Midbrain (tissue), 1 donor: ENCODE measurements at places on chromosomes 2 and 18.

GRCh38 chr18:22439447-22439846 is 21.7 kb upstream of the CTAGE1 start:
- DNase-seq, result no peak

DNA sequence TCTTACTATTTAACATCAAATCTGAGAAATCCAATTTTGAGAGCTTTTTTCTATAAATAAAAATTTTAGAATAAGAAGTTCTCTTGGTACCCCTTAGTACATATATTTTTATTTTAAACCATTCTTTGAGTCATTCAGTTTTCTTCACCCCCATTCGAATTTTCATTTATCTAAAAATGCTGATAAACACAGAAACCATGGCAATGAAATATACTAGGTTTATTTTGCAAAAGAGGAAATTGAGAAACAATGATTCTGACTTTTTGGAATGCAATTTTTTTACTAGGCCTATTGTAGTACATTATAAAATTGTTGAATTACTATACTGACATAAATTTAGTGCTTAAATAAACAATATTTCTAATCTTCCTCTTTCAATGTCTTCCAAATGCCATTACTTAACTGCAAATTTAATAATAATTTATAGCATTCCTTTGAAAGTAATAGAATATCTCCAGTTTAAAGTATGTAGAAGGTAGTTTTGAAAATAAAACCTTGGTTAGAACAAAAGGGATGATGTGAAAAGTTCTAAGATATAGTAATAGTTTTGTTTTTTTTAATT is 46.3 kb downstream of the TANK start:
- DNase-seq, result no peak

- DNase-seq, result no peak
These were observed 19.4 kb upstream of the SP5 start for GRCh38 chr2:170695521-170696410.

- no peak for DNase-seq
These were observed 81.0 kb upstream of the ACVR2A start for GRCh38 chr2:147763861-147764260.

DNA sequence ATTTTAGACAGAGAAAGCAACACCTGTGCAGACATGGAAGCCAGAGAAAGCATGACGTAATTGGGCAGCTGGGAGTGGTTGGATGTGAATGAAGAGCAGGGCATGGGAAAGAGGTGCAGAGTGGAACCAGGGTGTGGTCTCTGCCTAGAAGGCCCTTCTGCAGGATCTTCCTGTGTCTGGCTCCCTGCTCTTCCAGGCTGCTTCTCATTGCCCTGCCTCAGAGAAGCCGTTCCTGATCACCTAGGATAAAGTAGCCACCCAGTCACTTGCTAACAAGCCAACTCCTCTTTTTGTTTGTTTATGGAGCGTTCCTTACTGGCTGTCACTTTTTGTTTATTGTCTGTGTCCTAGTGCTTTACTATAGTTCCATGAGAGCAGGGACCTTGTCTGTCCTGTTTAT is 28.5 kb downstream of the GALNT1 start:
- DNase-seq, result no peak

DNA sequence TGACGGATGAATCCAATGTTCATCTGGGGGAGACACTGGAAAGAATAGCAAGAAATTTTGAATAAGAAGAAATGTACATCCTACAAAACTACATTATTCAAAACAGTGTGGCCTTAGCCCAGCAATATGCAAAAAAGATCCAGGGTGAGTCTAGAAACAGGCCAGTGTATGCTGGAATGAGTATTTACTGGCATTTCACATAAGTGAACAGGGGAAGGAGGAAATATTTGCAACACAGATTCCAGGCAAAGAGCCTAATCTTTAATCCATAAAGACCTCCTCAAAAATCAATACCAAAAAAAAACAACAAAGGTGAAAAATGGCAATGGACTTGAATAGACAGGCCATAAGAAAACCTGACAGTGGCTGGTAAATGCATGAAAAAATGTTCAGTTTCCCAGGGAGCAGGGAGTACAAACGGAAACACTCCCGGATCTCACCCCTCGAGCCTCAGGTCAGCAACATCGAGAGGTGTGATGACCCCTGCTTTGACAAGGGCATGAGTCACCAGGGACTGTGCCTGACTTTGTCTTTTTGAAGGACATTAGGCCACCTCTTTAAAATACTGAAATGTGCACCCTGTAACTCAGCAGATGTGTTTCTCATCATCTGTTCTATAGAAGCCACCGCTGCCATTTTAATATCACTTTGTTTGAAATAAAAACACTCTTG is 12.7 kb upstream of the GPC1 start:
- DNase-seq, result no peak

- DNase-seq, result no peak
These were observed 137.8 kb upstream of the GATA6 start for GRCh38 chr18:22031611-22032010.

DNA sequence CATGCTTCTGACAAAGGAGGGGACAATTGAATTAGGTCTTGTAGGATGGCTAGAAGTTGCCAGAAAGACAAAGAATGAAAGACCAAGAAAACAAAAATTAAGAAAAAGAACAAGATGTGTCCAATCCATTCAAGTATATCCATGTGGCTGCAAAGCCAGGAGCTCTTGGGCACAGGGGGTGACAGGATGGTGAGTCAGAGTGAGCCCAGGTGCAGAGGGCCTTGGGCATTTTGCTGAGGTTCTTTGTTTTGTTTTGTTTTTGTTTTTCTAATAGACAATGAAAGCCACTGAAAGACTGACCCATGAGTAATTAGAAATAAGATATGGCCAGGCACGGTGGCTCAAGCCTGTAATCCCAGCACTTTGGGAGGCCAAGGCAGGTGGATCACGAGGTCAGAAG is 104.6 kb upstream of the KLHL29 start:
- no peak for DNase-seq

DNA sequence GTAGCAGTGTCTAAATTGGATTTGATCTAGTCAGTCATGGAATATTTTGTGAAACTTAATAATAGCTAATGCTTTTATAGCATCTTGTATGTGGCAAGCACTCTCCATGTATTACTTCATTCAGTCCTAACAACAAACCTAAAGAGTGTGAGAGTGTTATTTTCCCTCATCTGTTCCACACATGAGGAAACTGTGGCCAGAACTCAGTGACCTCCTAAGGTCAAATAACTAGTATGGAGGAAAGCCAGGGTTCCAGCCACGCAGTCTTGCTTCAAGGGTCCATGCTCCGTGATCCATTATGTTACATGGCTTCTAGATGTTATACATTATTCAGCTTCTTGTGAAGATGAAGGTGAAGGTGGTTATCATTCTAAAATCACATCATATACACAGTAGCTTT is 45.5 kb downstream of the TWSG1 start:
- no peak for DNase-seq

- no peak for DNase-seq
These were observed 401.9 kb downstream of the MEIS1 start for GRCh38 chr2:66836851-66837250.

DNA sequence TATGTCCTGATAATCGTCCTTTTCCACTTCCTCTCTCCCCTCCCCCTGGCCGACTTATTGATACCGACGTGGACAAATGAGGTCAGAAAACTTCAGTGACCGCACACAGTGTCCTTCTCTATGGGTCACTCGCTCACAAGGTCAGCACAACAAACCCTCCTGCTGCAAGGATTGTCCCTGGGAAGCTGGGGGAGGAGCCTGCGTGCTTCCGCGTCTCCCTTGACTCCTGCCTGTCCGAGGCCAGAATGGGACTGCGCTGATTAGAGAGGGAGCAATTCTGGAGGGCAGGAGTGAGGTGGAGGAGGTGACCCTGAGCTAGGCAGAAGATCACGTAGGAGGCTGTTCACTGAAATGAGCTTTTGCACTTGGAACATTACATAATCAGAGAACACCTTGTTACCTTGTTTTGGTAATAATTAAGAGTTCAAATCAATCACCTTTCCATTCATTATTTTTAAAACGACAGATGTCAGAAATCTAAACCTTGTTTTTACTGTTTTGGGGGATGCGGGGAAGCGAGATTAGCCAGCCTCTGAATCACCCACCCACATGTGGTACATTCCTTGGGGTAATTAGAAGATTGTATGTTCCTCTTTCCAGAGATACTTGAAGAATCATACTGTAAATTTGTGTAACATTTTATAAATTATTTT is 70.6 kb downstream of the CTAGE1 start:
- DNase-seq, result no peak

- DNase-seq, result no peak
These were observed 112.1 kb downstream of the EIPR1 start for GRCh38 chr2:3265471-3265870.

DNA sequence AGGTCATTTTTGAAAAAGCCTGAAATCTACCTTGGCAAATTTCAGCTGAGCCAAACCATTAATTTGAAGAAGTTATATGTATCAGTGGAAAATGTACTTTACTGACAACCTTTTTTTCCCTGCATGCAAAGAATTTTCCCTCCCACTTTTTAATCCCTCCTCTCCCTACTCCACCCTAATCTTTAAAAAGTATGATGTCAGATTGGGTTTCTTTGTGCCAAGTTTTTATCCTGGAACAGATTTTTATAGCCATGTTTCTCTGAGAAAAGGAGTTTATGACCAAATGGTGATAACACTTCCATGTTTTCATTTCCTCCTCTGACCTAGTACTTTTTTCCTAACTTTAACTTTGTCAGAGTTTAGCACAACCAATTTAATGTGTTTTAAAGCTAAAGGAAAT is 250.3 kb upstream of the FOSL2 start:
- no peak for DNase-seq

DNA sequence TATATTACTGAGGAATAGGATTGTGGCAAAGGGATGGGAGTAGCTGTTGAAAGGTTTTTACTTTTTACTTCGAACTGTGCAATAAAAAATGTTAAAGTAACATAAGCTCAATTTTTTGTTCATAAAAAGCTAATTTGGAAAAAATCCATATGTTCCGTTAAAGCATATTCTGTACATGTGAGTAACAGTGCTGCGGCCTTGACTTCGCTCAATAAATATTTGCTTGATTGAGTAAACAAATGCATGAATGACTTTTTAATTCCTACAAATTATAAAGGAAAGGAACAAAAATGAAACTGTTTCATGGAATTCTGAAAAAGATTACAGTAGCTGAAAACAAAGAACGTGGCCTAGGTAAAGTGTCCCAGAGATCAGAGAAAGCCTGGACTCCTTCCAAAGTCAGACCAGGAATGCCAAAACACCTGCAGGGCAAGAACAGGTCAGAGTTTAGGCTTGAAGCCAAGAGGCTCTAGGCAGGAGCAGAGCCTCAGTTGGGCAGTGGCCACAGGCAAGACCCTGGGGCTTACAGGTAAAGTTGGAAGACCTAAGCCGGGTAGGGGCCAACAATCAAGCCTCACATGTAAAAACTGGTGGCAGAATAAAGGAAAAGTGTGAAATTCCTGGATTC is 44.3 kb upstream of the FIGN start:
- no peak for DNase-seq

DNA sequence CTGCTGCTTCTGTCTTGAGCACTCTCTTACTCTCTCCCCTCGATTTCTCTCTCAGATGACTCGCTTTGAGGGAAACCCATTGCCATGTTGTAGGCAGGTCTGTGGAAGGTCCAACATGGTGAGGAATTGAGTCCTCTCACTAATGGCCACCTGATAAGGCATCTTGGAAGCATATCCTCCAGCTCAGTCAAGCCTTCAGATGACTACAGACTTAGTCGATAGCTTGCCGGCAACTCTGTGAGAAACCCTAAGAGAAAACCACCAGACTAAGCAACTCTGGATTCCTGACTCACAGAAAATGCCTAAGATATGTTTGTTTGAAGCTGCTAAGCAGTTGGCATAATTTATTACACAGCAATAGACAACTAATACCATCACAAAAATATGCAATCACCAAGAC is 51.2 kb downstream of the WDR75 start:
- DNase-seq, result no peak

DNA sequence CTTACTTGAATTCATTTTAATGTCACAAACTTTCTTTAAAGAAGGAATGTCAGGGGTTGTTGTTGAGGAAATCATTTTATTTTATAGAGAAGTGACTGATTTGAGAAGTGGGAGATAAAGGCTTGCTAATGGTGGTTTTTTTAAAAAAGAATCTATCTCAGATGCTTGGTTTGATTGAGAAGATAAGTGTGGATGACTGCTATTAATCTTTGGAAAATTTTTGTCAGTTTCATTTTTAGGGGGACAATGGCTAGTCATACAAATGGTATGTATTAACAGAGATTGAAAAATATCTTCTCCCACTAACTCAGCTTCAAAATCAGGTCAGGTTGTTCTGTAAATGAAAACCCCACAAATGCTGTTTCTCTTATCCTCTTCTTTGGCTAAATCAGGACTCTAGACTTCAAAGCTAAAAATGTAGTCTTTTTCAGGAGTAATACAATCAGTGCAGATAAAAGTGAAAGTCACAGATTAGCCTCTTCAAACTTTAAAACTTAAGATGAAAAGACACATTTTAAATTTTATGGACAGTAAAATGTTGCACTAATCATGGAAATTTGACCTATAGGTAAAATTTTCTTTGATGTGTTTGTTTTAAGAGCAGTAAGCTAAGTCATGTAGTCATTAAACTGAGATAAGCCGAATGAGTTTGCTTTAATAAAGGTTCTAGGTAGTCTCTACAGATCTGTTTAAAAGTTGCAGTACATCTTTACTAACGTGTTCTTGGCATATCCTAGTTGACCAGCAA is 674.2 kb upstream of the VRK2 start:
- no peak for DNase-seq

DNA sequence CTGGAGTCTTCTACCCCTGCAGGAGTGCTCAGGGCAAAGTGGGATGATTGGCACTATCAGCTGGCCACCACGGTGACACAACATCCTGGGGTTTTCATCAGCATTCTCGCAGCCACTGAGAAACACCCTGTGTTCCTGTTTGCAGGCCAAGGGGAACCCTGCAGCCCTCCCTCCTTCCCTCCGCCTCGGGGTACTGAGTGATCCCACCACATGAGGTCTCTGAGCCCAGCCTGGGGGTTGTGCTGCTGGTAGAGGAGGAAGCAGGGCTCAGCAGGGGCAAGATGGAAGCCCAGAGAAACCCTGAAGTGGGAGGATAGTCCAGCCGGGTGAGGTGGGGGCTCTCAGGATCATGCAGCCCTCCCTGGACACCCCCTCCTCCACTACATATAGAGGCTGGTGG is at the start of gene OXER1:
OXER1 (minus strand) TSS at position 40 of the 400 bp plus-strand sequence. CDS start 73 bp downstream, outside the sequence.
- DNase-seq, result no peak

- no peak for DNase-seq
These were observed 86.8 kb upstream of the SP3 start for GRCh38 chr2:174051741-174052583.
